ENCODE measurements at places on chromosomes 1 and 21. TPM values are rescaled to one million over a fixed set of nuclear protein-coding genes. Genes with fewer than 3 reads are reported as not detected.

The FAM151A gene
- 0.64 TPM for polyA plus RNA-seq

The SLC1A7 gene
- 0.48 TPM for polyA plus RNA-seq

The S100A4 gene
- polyA plus RNA-seq: 18.6 TPM

DNA sequence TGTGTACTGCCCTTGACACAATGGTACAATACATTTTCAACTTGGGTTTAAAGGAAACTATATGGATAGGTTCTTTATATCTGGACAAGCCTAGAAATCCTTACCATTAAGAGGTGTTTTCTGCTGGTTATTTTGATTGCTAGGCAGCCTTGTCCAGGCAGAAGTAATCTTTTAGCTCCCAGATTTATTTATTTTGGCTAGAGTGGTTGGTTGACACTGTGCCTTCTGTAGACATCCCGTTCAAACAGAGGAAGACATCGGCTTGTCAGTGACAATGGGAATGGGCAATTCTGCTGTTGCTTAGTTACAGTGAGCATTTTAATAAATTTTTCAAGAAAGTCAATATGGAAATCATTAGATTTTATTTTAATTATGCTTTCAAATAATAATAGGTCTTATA is 138.8 kb downstream of the VPS13D start:
- DNase-seq: no peak

GRCh38 chr1:65471861-65472332 is 51.4 kb downstream of the LEPR start:
- no peak for DNase-seq

DNA sequence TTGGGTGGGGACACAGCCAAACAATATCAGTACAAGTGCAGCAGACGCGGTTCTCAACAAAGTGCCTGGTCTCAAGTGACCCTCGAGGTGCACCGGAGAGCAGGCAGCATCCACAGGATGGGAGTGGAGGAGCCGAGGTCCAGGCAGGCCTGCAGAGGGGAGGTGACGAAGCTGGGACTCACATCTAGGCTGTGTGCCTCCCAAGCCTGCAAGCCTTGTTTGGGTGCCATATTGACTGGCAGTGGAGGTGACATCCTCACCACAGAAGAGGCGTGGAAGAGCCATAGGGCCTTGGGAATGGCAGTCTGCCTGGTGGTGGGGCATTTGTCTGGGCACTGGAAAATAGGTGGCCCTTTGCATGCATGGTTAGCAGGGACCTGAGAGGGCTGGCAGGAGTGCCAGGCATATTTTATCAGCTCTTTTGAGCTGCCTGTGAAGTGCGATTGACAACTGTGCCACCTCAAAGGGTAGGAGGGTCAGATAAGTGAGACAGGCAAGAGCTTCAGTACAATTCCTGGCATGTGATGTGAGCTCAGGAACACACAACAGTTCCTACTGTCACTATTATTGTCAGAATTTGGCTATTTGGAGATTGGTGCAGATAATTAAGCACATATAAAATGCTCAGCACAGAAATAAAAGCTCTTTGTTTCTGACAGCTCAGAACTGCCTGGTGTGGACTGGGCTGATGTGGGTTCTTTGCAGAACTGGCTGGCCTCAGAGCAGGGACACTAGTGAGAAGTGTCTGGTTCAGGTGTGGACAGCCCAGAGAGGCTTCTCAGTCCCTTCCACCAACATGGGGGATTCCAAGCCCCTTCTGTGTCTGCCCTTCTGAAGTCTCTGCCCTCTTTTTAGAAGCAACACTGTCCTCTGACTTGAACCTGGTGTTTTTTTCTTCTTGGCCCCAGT is 347.6 kb upstream of the AJAP1 start:
- no peak for DNase-seq

- DNase-seq: no peak
These were observed 291.5 kb downstream of the FAM72C start for GRCh38 chr1:143680304-143680703.

All from left lung (tissue), 14 donors.